Kidney (tissue), 22 donors: ENCODE measurements at places on chromosomes 7 and 10. TPM values are rescaled to one million over a fixed set of nuclear protein-coding genes. Genes with fewer than 3 reads are reported as not detected.

The CFAP58 gene
- total RNA-seq, result 0.35 TPM

The IGF2BP3 gene
- total RNA-seq, result 0.85 TPM

The PAX2 gene
- 102 TPM for total RNA-seq

The ASZ1 gene
- total RNA-seq, result not detected

The ACTL6B gene
- not detected for total RNA-seq
